ENCODE measurements at places on chromosomes 1 and 21.

DNA sequence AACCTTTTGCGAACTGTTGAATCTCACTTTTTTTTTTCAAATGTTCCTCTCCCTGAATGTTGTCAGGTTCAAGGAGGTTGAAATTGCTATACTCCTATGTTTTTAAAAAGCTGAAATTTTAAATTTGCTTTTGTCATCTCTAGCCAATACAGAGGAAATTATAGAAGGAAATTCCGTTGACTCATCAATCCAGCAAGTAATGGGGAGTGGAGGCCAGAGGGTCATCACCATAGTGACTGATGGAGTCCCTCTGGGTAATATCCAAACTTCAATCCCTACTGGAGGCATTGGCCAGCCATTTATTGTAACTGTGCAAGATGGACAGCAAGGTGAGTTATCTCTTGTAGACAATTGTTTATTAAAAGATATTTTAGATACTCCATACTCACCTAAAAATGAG, 36.3 kb downstream of the GABPB2 start:
- no peak for DNase-seq

- no peak for DNase-seq
Observed at GRCh38 chr1:5570931-5571330, 421.3 kb downstream of the NPHP4 start.

DNA sequence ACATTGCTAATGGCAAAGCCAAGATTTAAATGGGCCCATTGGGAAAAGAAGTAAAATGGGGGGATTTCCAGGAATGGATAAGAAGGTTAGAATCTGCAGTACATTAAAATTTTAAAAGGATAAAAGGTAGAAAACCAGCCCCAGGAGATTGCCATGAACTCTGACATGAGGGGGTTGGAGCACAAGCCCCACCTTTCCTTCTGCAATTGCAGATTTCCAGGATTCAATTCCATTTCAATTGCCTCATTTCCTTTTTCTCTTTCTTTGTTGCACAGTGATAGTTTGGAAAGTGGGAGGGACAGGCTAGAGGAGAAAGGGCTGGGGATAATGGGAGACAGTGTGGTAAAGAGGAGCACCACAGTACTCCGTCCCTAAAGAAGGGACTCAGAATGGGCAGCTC, 238.5 kb upstream of the RAB4A start:
- DNase-seq, result no peak

GRCh38 chr1:30908696-30909364, at the start of gene SDC3:
TSS of gene SDC3 (minus strand) at chr1:30908758. CDS start at chr1:30908586, 172 bp downstream.
- DNase-seq, result no peak

DNA sequence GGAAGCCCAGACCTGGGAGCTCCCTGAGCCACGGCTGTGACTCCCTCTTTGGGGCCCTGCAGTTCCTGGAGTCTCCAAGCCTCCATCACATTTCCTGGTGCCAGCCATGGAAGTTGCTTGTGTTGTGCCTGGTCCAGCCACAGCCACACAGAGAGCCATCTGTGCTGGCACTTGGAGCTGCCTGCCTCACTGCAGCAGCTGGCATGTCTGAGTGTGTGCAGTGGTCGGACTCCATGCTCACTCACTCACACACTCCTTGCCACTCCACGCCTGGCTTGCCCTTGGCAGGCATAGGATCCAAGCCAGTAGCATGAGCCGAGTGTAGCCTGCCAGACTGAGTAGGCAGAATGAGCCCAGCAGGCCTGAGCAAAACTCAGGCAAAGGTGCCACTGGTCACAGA, 516.3 kb upstream of the BEND5 start:
- DNase-seq, result no peak

DNA sequence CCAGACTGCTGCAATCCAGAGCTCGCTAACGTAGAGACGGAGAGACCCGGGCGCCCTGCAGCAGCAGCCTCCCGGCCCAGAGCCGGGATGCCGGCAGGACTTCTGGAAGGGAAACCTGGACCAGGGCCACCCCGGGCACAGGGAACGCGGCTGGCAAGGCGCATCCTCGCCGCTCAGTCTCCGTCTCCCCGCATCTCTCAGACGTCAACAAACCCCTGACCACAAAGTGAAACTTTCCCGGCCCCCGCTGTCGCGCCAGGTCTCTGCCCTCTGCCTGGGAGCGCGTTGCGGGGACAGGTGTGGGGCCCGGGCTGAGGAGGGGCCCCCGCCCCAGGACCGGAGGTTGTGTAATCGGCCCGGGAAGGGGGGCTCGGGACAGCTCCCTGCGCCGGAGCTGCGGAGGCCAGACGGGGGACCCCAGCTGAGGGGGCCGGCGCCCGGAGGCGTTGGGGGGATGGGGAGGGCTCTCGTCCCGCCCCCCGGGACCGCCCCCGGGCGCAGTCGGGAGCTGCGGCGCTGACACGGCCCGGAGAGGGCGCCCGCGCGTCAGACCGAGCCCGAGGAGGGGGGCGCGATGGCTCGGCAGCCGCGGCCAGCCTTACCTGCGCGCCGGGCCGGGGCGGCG, 116.6 kb upstream of the HIVEP3 start:
- no peak for DNase-seq

DNA sequence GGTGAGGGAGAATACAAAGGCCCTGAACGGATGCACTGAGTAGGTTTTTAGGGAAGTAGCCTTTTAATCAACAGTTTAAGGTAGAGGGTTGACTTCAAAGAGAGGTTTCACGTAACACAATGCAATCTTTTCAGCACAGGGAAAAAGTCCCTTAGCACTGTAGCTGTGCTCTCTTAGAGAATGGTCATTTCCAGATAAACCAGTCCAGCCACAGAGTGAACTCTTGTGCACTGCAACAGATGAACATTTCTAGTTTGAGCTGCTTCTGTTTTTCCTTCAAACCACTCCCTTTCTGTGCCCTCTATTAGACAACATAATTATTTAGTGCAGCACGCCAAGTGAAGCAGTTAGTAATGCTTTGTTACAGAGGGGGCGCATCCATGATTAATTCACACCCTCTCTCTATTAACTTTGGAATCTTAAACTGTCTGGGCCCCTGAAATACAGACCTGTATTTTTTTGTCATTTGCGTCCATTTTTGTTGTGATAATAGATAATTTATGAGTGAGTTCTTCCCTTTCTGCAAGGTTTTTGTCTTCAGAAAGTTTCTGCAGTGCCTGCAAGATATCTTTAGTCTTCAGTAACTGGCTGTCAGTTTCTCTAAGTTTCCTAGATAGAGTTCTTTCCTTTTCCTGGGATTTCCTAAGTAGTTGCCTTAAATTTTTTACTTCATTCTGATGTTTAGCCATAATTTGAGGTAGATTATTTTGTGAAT, 22.9 kb downstream of the LCA5L start:
- no peak for DNase-seq

DNA sequence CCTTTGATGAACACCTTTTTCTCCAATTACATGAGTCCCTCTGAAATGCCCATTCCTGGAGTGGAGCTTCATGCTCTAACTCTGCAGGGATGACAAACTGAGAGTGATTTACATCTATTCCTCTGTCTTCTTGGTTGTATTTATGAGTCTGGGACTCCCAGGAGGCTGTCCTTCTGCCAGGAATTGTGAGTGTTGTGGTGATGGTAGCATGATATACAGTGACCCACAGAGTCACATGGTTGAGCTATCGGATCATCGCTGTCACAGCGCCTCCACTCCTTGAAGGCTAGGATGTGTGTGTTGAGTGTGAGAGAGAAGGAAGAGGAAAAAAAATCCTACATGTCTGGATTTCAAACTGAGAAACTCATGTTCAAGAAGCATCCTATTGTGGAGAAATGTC, 163.4 kb upstream of the CACNA1E start:
- DNase-seq, result no peak

GRCh38 chr1:156104065-156104810, 10.3 kb upstream of the LMNA start:
- no peak for DNase-seq

Measured in AG04449 (cell line).